Naive thymus-derived CD4-positive, alpha-beta T cell (primary cell): ENCODE measurements at places on chromosomes 11 and 22. TPM values are rescaled to one million over a fixed set of nuclear protein-coding genes. Genes with fewer than 3 reads are reported as not detected.
A peak's percentile ranks its signal among the peaks of the same experiment; 100 is the strongest.

DNA sequence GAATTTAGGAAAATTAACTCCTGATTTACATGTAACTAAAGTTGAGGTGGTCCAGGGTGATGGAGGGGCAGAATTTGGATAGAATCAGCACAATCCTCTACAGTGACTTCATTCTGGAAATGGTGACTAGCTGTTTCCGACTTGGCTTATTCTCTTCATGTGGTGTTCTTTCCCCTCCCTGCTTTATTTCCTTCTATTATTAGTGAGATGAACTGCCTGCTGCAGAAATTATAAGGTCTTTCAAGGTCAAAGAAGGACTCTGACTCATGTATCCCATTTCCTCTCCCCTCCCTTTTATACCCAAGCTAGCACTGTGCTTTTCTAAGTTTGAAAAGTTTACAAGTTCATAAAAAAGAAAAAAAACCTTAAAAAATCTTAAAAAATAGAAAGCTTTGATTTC, 12.2 kb upstream of the MRPL17 start:
- no peak for DNase-seq
- no peaks in the 10 kb centered on the region for H3K36me3 ChIP-seq
- H3K27ac ChIP-seq: no peak overlapping the region
- no peaks in the 10 kb centered on the region for H3K27me3 ChIP-seq

- no peaks in the 10 kb centered on the region for H3K36me3 ChIP-seq
- H3K4me3 ChIP-seq: no peak overlapping the region
- no peaks in the 10 kb centered on the region for H3K4me1 ChIP-seq
- no peaks in the 10 kb centered on the region for H3K27me3 ChIP-seq
- no peak overlapping the region for H3K27ac ChIP-seq
- DNase-seq: peak; percentile 27
Measured at GRCh38 chr11:43944761-43945311, 2.4 kb downstream of the C11orf96 start.

- H3K4me3 ChIP-seq: no peak overlapping the region
- DNase-seq: no peak
- no peaks in the 10 kb centered on the region for H3K36me3 ChIP-seq
- H3K27me3 ChIP-seq: no peaks in the 10 kb centered on the region
Measured at GRCh38 chr22:37044634-37045625, 6.6 kb upstream of the KCTD17 start.

- H3K36me3 ChIP-seq: no peaks in the 10 kb centered on the region
- no peak overlapping the region for H3K27ac ChIP-seq
- DNase-seq: no peak
- no peaks in the 10 kb centered on the region for H3K27me3 ChIP-seq
Measured at GRCh38 chr11:28702871-28703270, 594.7 kb downstream of the METTL15 start.

GRCh38 chr11:4102711-4103110, 8.1 kb downstream of the RRM1 start:
- H3K27ac ChIP-seq: no peak overlapping the region
- no peak for DNase-seq
- H3K36me3 ChIP-seq: no peaks in the 10 kb centered on the region

The CCDC87 gene
- total RNA-seq: 0.11 TPM

The CHKA gene
- total RNA-seq: 6.0 TPM

The MLC1 gene
- 2.3 TPM for total RNA-seq
